ENCODE measurements at places on chromosomes 16 and 17.

GRCh38 chr17:57213180-57213825 lies 43.0 kb upstream of the MSI2 start:
- no peak for DNase-seq

- peak; percentile 40 for DNase-seq
These were observed 1.4 kb upstream of the CEMP1 start for GRCh38 chr16:2532494-2533141.

DNA sequence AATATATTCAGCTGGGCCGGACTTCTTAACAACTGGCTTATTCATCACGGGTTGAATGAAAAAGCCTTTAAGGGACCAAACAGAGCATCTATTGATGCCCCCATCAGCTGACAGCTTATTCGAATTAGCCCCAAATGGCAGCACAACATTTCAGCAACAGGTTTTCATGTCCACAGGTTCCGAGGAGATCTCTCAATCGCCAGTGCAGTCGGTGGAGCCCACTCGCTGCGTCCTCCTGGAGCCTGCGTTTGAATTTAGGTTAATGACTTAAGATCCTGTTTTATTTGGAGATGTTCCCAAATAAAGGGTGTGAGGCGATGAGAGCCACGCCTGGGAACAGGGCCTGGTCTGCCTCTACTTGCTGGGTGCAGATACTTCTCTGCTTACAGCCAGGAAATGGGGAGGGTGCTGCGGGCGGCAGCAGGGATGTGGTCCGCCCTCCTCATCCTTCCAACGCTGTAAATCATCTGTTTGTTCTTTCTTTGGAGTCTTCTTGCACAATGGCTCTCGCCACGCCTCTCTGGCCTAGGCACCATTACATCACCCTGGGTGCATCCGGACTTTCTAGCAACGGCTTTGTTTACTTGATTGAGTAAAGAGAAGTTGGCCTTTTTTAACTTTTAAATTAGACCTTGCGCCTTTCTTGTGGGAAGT lies 22.6 kb downstream of the NDE1 start:
- peak; percentile 91 for DNase-seq

DNA sequence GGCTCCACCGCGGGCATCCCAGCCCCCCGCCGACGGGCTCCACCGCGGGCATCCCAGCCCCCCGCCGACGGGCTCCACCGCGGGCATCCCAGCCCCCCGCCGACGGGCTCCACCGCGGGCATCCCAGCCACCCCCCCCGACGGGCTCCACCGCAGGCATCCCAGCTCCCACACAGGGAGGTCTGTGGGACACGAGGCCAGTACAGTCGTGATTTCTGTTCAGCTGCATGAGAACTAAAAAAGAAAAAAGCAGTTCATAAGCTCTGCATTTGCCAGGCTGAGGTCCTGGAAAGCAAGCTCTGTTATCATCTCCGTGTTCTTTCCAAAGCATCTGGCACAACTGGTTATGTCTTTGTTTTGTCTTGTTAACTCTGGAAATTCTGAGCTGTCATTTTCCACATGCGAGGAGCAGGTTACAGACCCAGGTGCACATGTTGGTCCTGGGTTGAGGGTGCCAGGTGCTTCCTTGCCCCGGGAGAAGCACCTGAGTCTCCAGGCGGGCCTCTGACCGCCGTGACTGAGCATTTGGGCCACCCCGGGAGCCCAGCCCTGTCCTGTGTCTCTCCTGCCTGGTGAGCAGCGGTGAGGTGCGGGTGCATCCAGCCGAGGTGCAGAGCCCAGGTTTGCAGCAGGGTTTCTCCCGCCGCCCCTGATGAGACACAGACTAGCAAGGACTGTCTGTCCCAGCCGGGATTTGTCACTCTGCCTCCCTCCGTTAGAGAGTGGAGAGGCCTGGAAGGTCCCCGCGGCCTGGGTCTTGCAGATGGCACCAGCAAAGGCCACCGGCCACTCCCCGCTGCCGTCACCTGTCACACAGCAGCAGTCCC lies 9.9 kb upstream of the WFIKKN1 start:
- no peak for DNase-seq

DNA sequence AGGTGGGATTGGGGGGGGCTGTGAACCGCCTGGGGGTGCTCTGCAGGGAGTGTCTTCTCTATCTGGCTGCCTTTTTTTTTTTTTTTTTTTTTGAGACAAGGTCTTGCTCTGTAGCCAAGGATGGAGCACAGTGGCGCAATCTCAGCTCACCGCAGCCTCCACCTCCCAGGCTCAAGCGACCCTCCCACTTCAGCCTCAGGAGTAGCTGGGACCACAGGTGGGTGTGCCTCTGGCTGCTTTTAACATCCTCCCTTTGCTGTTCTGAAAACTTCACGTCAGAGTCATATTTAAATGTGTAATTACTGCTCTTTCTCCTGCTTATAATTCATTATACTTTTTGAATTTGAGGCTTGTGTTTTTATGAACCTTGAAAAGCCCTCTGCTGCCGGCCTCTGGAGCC lies 78.4 kb downstream of the ZNF778 start:
- no peak for DNase-seq

- DNase-seq = no peak
These were observed 142.2 kb downstream of the ABCA8 start for GRCh38 chr17:68812876-68813584.

All from AG08396 (cell line).